Stimulated activated CD4-positive, alpha-beta T cell treated with anti-CD3 and anti-CD28 coated beads, Interleukin-12 subunit alpha, Interleukin-12 subunit beta, amount 100 ng/mL, for 24 hours (primary cell): ENCODE measurements at places on chromosomes 11 and 22.

DNA sequence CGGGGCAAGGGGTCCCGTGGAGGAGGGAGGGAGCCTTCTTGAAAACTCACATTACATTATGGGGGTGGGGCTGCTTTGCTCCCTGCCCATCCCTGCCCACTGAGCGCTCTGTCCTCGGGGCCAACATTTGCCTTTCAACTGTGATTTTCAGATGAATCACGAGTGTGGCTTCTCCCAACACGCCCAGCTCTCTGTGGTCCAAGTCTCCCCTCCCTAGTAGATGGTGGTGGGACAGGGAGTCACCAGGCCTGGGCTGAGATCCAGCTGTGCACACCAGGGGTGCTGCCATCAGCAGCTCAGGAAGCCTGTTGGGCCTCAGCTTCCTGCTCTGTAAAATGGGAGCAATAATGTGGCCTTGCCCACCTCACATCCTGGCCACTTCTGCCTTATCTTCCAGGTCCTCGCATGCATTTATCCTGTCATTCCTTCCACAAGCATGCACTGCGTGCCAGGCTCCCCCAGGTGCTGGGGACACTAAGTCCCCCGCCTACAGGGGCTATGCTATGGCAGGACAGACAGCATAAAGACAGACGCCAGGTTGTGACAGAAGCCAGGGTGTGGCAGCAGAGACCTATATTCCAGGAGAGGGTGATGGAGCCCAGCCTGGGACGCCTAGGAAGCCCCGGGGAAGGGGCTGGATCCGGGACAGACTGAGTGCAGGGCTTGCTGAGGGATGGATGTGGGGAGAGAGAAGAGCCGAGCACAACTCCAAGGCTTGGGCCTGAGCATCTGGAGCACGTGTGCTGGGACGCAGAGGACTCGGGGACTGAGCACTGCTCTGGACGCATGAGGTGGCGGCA is 30.5 kb downstream of the NFAM1 start:
- no peak for DNase-seq

GRCh38 chr11:86161837-86162236 is 82.7 kb upstream of the EED start:
- no peak for DNase-seq

GRCh38 chr11:70191495-70192140 is 11.5 kb upstream of the FADD start:
- no peak for DNase-seq

GRCh38 chr22:23800297-23801237 is 13.8 kb downstream of the SMARCB1 start:
- no peak for DNase-seq

GRCh38 chr11:110621826-110622225 is 90.4 kb downstream of the ARHGAP20 start:
- DNase-seq = no peak

DNA sequence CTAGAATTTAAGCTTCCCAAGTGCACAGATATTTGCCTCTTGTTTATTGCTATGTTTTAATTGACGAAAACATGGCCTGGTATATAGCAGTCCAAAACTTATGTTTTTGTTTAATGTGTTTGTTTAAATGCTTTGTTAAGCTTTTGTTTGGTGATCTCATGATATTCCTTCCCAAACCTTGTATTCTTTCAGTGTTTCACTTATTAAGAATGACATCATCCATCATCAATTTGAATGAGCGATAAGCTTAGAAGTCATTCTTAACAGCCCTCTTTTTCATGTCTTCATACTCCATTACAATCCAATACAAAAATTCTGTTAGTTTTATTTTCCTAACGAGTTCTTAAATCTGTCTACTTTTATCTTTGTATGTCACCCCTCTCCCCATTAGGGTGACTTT is 206.0 kb downstream of the DYNC2H1 start:
- DNase-seq = no peak

DNA sequence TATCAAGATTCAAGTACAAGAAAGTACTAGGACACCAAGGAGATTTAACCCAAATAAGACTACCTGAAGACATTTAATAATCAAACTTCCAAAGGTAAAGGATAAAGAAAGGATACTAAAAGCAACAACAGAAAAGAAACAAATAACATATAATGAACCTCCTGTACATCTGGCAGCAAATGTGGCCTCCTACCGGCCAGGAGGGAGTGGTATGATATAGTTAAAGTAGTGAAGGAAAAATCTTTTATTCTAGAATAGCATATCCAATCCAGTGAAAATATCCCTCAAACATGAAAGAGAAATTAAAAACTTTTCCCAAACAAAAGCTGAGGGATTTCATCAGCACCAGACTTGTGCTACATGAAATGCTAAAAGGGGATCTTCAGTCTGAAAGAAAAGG is 104.7 kb upstream of the GUCY1A2 start:
- DNase-seq = no peak

DNA sequence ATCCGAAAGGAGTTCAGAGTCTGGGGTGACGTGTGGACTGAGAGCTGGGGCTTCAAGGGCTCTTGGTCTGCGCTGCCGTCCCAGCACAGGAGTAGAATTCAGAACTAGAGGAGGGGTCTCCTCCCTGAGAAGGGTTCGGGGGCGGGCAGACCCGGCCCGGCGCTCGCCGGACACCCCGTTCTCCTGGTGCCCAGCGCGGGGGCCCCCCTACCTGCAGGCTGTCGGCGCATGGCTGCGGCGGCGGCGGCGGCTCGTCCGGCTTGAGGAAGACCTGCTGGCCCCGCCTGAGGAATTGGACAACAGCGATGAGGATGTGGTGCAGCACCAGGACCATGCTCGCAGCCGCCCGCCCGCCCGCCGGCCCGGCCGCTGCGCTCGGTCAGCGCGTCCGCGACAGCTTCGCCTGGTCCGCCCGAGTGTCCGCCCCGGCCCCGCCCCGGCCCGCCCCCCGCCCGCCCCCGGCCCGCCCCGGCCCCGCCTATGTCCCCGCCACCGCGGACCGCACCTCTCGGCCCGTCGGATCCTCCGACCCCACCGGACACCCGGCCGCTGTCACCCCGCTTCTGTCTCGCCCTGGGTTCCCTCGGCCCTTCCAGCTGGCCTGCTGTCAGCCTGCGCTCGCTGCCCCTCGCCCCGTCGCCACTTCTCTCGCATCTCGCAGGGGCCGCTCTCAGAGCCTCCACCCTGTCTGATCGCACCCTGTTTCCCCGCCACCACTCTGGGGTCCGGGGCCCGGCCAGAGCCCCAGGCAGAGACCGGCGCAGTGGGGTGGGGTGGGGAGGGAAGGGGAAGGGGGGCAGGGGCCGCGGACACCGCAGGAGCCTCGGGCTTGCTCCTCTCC is 32.0 kb downstream of the PDE2A start:
- no peak for DNase-seq

GRCh38 chr11:116563028-116563711 is 209.6 kb downstream of the BUD13 start:
- no peak for DNase-seq

- DNase-seq = no peak
Measured at GRCh38 chr22:49186762-49187161, 640.9 kb downstream of the BRD1 start.

DNA sequence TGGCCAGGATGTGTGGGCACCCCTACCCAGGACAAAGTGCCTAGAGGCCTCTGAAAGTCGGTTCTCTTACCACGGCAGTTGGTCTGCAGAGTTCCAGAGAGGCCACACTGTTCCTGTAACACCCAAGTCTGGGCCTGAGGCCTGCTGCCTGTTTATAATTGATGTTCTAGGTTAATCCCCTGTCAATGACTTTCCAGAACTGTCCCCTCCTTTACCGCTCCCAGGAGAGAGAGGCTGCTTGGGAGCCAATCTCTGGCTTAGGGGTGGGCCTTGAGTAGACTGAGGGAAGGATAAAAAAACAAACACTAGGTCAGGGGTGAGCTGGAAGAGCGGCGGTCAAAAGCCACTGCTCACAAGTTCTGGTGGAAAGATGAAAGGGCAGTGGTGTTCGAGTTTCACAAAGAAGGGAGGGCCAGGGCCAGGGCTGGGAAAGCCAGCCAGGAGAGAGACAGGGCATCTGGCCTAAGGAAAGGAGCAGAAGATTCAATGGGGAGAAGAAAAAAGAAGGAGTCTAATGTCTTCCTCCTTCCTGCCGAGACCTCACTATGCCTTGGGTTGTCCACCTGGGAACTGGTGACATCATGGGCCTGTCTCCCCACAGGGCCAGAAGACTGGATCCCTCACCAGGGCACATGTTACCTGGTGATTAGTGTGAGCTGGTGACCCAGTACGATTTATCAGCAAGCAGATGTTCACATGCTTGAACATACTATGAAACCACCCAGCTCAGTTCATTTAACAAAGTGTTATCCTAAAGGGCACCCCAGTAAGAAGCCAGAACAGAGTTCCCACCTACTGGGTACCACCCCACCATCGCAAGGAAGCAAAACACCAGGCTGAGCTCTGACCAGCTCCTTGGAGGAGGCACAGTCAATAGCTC is 50.2 kb downstream of the PC start:
- DNase-seq = no peak

DNA sequence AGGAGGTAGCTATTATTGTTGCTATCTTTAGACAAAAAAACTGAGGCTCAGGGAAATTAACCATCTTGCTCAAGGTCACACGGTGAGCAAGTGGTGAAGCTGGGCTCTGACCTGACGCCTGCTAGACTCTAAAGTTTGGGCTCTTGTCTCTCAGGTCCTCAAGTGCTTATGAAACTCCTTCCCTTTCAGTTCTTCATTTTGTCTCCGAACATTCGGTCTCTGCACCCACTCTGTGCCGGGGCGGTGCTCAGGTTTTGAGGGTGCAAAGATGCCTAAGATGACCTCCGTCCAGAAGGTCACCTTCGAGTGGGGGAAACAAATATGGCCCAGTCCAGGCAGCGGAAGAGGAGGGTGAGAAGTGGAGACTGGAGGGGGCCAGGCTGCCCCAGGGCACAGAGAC is 16.0 kb downstream of the OVOL1 start:
- DNase-seq = no peak

- DNase-seq = no peak
Measured at GRCh38 chr11:3950996-3951660, 95.7 kb downstream of the STIM1 start.

GRCh38 chr22:50015451-50016307 is 3.1 kb upstream of the IL17REL start:
- no peak for DNase-seq

DNA sequence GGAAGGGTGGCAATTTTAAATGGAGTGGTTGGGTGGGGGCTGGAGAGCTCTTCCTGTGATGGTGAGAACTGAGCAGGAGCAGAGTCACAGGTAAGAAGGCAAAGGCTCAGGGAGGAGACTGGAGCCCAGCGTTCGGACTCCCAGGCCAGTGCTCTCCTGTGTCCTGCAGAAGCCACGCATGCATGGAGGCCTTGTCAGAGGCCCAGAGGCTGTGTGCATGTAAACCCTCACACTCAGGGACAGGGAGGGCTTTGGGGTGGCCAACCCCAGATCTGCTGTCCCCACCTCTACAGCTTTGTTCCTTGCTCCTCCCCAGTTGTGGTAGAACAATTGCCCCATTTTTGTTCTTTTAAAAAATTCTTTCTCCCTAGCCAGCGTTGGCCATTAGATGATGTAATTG is 130.4 kb upstream of the PARVA start:
- no peak for DNase-seq

DNA sequence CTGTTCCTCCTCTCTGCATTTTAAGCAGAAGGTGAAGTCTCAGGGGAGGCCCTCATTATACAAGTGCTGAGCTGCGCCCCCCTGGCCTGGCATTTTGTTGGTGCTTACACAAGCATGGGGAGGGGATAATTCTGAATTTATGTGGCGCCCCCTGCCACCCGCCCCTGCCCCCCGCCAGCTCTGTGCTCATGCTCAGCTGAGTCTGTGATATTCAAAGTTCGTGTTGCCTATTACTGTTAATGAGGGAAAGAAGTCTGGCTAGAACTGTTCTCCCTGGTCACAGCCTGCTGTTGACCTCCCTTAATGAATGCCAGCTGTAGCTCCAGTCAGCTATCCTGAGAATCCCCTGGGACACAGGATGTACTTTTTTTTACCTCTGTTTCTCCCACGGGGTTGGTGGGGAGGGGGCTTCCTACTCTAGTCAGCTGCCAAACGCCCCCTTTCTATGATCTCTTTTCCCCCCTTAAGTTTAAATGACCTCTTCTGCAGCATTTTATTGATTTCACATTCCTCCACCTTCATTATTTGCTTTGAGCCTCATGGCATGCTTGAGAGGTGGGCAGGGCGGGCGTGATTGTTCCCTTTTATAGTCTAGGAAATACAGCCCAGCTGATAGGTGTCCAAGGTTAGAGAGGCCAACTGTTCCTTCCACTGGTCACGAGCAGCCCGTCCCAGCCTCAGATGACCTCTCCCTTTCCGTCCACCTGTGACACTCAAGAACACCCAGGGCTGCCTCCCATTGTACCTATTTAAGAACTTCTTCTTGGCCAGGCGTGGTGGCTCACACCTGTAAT is 12.2 kb downstream of the USP2 start:
- DNase-seq = no peak

GRCh38 chr11:8071616-8072581 is 9.1 kb upstream of the TUB start:
- no peak for DNase-seq

GRCh38 chr22:37428649-37429586 is 1.6 kb upstream of the ELFN2 start:
- DNase-seq = no peak

DNA sequence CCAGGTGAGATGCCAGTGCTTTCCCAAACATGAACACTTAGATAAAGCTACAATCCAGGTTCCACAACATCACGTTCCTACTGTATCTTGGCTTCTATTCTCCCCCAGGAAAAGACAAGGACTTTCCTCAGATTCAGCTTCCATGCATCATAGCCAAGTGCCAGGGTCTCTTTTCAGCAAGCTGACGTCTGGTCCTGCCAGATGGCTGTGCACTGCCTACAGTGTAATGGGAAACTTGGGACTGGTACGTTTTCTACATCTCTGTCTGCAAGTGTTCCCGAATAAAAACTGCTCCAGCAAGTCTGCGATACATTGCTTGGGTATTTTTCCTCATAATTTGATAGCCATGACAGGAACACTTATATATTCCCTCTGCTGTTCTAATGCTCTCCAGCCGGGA is 412.5 kb downstream of the FAM181B start:
- no peak for DNase-seq

- DNase-seq = no peak
Measured at GRCh38 chr11:122097419-122098001, 18.5 kb downstream of the BLID start.

DNA sequence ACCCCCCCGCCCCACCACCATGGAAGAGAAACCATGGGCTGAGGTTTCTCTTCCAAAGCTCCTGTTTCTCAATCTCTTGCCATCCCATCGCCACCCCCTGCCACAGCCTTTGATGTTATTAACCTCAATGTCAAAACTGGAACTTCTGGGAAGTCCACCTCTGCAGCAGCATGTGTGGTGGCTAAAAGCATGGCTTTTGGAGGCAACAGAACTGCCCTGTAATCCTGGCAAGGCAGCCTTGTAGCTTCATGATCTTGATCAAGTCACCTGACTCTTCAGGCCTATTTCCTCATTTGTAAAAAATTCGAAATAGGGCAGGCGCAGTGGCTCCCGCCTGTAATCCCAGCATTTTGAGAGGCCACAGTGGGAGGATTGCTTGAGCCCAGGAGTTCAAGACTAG is 3.5 kb upstream of the COX8A start:
- no peak for DNase-seq

- no peak for DNase-seq
Measured at GRCh38 chr11:65906602-65907001, 6.4 kb upstream of the FOSL1 start.
